COR-L47 (cell line): ENCODE measurements at places on chromosomes 1 and 21.

- DNase-seq = no peak
Observed at GRCh38 chr1:18336801-18337200, 143.9 kb upstream of the KLHDC7A start.

DNA sequence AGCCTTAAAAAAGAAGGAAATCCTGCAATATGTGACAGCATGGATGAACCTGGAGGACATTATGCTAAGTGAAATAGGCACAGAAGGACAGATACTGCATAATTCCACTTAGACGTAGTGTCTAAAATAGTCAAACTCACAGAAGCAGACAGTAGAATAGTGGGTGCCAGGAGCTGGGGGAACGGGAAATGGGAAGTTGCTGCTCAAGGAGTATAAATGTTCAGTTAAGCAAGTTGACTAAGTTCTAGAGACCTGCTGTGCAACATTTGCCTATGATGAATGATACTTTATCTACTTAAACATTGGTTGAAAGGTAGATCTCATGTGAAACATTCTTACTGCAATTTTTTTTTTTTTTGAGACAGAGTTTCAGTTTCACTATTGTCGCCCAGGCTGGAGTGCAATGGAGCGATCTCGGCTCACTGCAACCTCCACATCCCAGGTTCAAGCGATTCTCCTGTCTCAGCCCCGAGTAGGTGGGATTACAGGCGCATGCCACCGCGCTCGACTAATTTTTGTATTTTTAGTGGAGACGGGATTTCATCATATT, 197.8 kb downstream of the HIVEP3 start:
- no peak for DNase-seq

DNA sequence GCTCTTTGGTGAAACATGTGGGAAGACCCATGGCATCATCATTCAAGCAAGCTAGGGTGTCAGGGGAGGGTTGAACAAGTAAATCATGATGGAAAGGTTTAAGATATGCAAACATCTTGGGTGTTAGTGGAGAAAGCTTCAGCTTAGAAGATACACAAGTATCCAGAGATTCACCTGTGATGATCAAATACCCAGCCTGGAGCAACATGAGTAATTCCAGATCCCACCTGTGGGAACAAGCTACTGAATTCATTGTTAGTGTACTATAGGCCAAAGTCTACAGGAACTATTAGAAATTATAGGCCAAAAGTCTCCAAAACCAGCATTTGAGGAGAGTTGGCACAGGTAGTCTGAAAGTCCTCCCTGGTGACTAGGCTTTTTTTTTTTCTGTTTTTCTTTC, 499.9 kb downstream of the NUF2 start:
- no peak for DNase-seq

- no peak for DNase-seq
Observed at GRCh38 chr1:16068356-16069270, 4.8 kb downstream of the FAM131C start.

DNA sequence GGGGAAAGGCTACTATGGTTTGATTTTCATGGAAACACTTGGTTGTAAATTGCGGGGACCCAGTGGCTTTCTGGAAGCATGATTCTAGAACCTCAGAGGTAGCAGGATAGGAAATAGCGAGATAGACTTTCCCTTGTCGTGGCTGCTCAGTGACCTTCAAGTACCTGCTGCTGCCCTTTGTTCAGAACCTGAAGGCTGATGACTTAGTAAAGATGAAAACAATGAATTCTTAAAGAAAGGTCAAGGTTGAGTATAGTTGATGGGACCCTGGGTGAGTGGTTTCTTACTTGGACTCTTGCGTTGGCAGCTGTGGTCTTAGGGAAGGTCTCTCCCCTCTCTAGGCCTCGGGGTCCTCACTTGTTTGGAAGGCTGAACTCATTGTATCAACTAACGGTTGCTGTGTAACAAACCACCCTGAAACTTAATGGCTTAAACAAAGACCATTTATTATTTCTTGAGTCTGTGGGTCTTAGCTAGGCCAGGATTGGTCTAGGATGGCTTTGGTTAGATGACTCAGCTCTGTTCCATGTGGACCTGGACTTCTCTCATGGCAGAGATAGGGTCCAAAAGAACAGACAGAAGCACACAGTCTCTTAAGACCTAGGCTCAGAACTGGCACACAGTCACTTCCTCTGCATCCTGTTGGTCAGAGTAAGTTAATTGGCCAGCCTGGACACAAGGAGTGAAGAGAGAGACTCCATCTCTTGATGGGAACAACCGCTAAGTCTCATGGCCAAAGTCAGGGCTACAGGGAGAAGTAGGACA, 89.2 kb upstream of the SELENON start:
- no peak for DNase-seq

DNA sequence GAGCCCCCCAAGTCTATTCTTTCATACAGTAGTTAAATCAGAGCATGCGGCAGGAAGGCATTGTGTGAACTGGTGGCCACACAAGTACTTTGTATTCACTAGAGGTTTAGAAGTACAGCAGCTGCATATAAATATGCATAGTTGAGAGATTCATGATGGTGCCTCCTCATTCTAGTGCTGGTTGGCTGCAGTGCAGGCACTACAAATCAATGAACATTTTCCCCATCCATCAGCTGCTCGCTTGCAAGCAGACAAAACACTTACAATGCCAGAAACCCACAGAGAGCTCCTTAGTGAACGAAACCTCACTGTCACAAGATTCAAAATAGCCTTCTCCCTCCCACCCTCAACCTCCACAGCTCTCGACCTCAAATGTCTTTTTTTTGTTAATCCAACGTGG, 726.2 kb downstream of the USP25 start:
- DNase-seq = no peak

DNA sequence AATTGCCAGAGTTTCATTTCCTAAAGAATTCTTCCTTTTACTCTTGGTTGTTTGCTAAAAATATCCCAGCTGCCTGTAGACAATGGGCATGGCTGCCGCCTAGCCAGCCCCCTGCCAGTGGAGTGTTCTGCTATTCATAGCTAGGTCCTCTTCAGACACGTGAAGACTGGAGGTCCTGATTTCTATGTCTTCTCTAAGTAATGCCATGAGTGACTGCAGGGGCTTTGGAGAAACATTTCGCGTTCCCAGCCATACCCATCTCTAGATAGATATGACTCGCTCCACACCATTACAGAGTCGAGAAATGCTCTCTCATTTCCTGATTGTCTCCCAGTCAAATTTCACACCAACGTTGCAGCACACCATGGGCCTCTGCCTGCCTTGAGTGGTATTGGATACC, 99.5 kb upstream of the BACE2 start:
- peak; percentile 15 for DNase-seq

DNA sequence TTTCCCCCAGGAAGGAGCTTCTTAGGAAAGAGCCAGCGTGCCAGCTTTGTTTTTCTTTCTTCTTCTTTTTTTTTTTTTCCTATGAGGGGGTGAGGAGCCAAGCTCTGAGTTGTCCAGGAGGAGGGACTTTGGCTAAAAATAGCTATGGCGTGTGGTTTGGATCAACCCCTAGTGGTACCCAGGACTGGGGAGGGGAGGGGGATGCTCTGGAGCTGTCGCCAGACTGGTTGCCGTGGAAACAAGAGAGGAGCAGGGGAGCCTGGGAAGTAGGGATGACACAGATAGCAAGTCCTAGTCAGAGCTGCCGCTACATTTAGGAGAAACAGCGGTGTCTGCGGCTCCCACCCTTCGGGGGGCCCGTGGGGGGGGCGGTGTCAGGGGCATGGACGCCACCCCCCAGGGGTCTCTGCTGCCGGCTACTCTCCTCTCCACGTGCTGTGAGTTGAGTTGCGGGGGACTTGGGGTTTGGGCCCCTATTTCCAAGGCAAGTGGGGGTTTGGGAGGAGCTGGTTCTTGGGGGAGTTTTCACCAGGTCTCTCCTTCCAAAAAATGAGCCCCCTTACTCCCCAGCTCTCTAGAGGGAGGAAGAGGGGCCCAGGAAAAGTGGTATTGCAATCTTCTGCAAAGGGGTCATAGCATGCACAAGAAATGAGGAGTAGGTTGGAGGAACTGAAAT, at the start of gene KCNJ9:
Gene KCNJ9, plus strand, starts transcription at position 278 of the 676 bp plus-strand sequence. CDS start 2,493 bp downstream, outside the sequence.
- DNase-seq = peak; percentile 25

DNA sequence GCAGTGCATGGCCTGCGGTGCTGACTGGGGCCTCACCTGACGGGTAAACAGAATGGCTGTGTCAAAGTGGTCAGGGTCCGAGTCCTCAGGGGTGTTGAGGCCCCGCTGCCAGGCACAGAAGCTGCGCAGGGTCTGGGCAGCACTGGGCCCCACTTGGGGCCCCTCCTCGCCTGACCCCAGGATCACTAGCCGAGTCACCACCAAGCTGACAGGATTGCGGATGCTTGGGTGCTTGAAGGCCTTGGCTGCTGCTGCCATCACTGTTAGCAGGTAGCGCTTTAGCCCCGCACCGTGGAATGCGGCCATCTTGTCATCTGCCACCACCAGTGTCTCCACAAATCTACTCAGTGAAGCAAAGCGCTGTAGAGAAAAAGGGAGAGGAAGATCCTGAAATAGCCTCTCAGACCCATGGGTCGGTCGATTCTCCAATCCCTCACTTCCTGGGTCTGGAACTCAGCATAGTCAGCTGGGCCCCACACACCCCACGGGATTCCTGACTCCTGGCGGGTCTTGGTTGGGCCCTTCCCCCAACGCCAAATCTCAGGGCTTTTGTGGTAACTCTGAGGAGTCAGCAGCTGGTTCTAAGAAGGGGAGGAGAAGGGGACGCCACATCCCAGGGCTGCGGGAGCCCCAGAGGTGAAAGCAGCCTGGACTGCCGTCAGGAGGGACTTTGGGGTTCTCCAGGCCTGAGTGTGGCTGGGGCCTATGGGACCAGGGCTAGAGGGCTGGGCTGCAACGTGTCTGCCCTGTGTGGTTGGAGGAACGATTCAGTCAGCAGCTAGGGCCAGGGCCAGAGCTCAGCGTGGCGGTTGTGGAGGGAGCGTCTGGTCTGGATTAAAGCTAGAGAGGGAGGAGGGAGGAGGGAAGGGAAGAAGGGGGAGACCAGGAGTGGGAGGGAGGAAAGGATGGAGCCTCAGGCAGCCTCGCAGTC, 2.1 kb downstream of the ADAMTS4 start:
- no peak for DNase-seq

GRCh38 chr1:45348966-45349677, 8.9 kb upstream of the MUTYH start:
- DNase-seq = no peak

DNA sequence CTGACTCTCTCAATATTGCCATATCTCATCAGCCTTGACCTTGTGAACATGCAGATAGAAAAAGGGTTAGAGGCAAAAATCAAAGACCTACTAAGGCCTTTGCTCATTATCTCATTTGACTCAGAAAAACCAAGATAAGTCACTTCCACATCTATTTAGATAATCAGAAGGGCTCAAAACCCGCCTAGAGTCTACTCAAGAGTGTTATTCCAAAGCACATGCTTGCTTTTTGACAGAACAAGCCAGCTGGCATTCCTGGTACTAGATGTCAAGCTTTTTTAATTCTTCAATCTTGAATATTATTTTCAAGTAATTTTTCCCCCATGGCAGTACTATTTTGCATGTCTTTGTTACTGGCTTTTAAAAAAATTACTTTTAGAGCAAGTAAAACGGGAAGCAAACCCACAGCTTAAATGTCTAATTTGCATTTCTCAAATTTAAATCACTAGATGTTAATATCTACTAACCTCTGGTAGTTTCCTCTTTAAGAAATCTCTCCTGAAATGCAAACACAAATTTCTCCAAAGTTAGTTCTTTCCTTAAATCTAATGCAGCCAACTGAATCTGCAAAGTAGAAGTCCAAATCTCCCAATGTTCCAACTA, 51.5 kb downstream of the APP start:
- no peak for DNase-seq

DNA sequence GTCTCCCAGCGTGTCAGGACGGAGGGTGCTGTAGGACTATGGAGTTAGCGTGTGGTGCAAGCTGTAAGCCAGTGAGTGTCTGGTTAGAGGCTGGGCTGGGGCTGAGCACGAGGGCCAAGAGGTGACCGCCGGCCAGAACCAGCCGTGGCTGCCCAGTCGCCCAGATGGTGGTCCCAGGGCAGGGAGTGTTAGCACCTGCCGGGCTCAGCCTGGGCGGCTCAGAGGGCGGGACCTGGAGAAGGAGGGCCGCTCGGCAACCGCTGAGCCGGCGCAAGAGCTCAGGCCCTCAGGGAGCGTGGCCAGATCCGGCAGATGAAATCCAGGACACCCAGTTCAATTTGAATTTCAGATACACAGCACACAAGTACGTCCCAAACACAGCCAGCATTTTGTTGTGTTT, 87.9 kb downstream of the PRDM16 start:
- no peak for DNase-seq

GRCh38 chr1:62962014-62962812, 178.3 kb downstream of the ATG4C start:
- peak; percentile 36 for DNase-seq

DNA sequence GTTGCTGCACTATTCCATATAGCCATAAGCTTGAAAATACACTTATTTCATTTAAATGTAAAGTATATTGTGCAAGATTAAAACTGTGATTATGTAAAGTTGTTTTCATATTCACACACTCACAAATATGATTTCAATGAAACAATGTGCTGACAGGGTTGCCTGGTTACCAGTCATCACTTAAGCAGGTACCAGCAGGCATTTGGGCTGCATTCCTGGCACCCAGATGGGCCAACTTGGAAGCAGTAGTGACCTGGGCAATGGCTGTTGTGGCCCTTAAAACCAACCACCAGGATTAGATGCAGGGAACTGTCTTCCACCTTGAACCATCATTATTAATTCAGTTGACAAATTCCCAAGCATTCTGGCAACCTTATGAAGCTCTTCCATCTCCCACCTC, 45.0 kb upstream of the RASAL2 start:
- DNase-seq = no peak

DNA sequence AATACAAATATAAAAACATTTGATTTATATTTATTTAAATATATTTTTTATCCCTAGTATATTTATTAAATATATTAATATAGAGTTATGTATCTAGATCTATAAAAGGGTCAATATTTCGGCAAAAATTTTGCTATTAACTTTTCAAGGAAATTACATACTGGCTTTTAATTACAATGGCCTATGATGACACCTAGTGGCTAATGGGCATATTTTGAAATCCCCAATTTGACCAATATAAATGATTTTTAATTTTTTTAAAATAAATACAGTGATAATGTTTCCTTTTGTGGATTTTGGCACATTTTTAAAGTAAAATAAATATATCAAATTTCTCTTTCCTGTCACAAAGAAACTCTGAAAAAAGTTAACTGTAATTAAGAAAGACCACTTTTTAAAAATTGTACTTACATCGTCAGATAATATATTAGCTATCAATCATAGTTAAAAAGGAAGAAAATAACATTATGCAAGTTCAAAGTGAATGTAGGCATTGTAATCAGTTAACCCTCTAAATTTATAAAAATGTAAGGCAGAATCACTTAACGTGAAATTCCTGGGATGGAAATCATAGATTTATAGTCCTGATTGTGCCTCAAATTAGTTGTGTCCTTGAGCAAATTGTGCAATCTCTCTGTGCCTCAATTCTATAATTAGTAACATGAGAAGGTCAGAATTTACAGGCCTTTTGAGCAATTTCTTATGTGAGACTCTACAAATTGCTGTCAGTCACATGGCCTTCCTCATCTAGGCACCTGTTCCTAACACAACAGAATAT, 25.6 kb upstream of the RGS13 start:
- no peak for DNase-seq

- DNase-seq = no peak
Observed at GRCh38 chr1:3703786-3704371, 48.4 kb upstream of the CCDC27 start.

- no peak for DNase-seq
Observed at GRCh38 chr1:39354572-39354971, 136.9 kb upstream of the BMP8A start.
